ENCODE measurements at places on chromosomes 13 and 19.

DNA sequence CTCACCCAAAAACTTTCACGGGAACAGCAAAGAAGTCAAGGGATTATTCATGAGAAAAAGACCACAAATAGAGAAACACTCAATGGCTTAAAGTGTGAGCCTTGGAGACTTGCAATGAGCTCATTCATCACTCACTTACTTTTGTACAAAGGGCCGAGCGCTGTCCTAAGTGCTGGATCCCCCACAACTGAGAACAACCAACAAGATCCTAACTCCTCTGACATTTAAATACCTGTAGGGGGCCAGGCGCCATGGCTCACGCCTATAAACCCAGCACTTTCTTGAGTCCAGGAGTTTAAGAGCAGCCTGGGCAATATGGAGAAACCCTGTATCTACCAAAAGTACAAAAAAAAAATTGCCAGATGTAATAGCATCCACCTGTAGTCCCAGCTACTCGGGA lies 29.4 kb upstream of the ZNF507 start:
- no peak for DNase-seq

DNA sequence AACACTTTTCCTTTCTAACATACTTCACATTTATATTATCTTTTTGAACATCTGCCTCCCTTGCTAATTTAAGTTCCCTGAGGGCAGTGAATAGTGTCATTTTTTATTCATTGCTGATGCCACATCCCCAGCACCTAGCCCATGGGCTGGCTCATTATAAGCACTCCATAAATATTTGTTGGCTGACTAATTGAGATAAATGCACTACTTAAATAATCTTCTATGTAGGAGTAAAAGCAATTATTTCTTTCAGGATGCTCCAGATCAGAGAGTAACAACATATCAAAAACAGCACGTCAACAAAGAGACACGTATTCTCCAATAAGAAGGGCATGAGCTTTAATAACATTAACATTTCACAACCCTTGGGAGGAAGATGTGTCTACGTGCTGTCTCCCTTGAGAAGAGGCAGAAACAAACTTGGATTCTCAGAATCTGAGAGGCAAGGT lies 228.2 kb downstream of the LHFPL6 start:
- DNase-seq = no peak

DNA sequence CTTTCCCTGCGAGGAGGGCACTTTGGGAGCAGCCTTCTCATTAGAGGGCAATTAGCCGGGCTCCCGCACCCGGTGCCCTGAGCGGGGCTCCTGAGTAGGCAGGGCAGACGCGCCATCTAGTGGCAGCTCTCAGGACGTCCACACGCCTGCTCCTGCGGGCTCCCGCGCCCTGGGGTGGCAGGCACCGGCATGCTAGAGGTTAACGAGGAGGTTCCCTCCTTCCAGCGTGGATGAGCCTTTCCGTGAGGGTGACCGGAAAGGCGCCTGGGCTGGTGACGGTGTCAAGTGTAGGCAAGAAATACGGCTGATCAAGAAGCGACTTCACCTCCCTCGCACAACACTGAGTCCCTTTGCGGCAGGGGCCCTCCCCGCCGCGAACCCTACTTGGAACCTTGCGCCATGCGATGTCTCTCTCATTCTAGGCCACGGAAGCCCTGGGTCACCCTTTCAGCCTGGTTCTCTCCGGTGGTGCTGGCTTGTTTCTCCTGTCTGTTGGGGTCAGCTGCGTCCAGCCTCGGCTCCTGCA lies 67.7 kb downstream of the ALOX5AP start:
- DNase-seq = peak; percentile 84

DNA sequence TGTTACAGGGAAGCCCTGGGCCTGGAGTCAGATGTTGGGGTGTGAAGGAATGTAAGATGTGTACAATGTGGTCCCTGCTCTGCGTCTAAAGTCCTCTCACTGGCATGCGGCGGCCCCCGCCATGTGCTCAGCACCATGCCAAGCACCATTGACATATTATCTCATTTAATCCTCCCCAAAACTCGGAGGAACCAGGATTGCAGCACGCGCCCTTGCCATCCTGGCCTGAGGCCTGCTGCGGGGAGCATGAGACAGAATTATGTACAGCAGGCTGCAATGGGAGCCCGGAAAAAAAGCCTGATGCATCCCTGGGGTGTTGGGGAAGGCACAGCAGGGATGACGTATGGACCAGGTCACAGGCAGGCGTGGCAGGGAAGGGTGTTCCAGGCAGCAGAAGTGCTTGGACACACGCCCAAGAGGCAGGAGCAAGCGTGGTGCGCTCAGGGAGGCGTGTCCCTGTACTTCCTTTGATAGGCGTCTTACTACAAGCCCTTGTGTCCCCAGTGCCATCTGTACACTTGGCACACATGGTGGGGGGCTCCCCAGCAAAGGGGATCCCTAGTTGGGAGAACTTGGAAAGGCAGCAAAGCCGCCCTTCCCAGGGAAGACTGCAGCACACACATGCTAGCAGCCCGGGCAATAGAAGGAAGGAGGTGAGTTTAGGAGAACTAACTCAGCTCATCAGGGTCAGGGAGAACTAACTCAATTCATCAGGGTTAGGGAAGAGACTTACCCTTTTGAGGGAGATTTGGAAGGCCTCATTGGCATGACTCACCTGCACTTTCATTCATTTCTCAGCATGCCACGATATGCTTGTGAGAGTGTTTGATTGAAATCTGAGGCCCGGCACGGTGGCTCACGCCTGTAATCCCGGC lies 3.4 kb downstream of the EVI5L start:
- DNase-seq = no peak

Data from activated CD8-positive, alpha-beta memory T cell treated with anti-CD3 and anti-CD28 coated beads, Interleukin-2, amount 50 U/mL, for 4 hours (primary cell).